ENCODE measurements at places on chromosomes 7 and 10. TPM values are rescaled to one million over a fixed set of nuclear protein-coding genes. Genes with fewer than 3 reads are reported as not detected.

The PLCE1 gene
- total RNA-seq, result 26.7 TPM

The A1CF gene
- not detected for total RNA-seq

The ARMC3 gene
- total RNA-seq, result not detected

The STEAP1B gene
- total RNA-seq, result 2.2 TPM

The UNCX gene
- total RNA-seq, result not detected

The NUDT13 gene
- total RNA-seq, result 3.4 TPM

The SLIT1 gene
- 0.42 TPM for total RNA-seq

The ABCB4 gene
- 1.4 TPM for total RNA-seq

The ANKRD22 gene
- total RNA-seq, result not detected
